ENCODE measurements at places on chromosomes 13 and 19.

- DNase-seq, result no peak
These were observed 45.8 kb upstream of the GPI start for GRCh38 chr19:34319230-34319585.

DNA sequence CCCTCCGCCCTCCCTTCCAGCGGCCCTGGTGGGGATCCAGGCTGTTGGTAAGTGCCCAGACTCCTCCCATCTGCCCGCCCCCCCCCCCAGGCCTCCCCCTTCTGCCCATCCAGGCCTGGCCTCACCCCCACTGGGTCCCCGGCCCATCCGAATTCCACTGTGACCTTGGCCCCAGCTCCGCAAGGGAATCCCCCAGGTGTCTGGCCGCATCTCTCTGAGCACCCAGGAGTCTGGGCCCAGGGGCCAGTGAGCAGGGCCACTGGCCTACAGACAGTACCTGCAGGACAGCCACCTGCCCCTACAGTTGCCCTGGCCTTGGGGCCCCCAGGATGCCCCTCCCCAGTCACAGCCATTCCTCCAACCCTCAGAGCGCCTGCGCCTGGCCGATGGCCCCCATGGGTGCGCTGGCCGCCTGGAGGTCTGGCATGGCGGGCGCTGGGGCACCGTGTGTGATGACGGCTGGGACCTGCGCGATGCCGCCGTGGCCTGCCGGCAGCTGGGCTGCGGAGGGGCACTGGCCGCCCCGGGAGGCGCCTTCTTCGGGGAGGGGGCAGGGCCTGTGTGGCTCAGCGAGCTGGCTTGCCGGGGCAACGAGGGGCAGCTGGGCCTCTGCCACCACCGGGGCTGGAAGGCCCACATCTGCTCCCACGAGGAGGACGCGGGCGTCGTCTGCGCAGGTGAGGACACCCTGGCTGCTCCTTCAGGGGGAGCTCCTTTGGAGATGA is 912 bp downstream of the SSC5D start:
- DNase-seq, result no peak

DNA sequence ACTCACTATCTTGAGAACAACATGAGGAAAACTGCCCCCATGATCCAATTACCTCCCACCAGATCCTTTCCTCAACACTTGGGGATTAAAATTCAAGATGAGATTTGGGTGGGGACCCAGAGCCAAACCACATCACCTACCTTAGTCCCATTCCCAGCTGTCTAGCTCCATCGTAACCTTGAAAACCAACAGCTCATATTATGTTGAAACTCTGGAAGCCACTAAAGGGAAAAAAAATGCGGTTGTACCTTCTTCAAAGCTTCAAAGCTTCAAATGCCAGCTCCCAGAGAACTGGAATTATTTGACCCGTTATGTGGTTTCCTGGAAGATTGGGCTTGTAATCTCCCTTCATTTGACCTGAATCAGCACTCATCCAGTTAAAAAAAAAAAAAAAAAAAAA is 223.1 kb upstream of the GPC6 start:
- DNase-seq, result no peak

GRCh38 chr19:23795462-23795861 is 36.8 kb upstream of the ZNF681 start:
- DNase-seq, result no peak

DNA sequence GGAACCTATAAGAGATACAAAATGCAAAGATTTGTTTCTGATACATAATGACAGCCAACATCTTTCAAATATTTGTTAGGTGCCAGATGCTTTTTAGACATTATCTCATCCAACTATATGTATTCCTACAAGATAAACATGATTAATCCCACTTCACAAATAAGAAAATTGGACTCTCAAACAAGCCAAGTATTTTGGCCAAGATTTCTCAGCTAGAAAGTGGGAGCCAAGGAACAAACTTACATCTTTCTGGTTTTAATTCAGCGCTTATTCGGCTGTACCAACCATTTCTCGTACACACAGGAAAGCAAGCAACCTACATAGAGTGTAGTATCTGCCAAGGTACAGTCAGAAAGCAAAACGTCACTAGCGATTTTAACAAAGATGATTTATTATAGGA is 85.7 kb upstream of the SERP2 start:
- no peak for DNase-seq

DNA sequence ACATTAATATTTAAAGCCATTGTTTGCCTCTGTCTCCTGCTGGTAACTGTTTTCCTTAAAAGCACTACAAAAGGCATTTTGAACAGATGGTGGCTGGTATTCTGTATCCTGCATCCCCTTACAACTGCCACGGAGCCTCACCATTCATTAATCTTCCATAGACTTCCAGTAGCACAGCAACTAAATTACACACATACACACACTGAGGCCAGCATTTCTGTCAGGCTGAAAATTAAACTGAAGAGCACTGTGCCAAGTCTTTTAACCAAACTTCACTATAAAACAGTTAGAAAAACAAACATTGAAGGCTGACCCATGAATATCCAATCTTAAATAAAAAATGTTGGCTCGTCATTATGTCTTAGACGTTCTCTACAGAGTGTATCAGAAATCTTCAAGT is 697.8 kb downstream of the DACH1 start:
- no peak for DNase-seq

DNA sequence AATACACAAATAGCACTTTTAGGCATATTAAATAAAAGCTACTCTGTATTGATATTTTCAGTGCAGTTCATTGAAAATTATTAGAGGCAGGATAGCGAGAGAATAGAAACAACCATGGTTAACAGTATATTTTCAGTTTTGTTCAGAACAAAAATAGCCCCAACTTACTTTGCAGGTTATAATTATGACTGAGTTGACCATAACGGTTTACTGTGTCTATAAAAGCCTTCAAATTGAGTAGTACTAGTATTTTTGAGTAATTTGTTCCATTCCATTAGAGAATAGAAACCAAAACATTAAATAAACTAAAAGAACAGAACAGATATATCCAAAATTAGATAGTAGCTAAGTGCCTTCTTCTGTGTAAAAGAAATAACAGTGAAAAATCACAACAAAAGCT is 1108.4 kb upstream of the PCDH20 start:
- DNase-seq, result no peak

GRCh38 chr19:47225746-47226425 is 5.1 kb downstream of the BBC3 start:
- DNase-seq, result no peak

GRCh38 chr19:45568732-45569131 is 15.9 kb downstream of the OPA3 start:
- DNase-seq, result no peak

- no peak for DNase-seq
These were observed 70.3 kb downstream of the FNDC3A start for GRCh38 chr13:49046002-49046401.

DNA sequence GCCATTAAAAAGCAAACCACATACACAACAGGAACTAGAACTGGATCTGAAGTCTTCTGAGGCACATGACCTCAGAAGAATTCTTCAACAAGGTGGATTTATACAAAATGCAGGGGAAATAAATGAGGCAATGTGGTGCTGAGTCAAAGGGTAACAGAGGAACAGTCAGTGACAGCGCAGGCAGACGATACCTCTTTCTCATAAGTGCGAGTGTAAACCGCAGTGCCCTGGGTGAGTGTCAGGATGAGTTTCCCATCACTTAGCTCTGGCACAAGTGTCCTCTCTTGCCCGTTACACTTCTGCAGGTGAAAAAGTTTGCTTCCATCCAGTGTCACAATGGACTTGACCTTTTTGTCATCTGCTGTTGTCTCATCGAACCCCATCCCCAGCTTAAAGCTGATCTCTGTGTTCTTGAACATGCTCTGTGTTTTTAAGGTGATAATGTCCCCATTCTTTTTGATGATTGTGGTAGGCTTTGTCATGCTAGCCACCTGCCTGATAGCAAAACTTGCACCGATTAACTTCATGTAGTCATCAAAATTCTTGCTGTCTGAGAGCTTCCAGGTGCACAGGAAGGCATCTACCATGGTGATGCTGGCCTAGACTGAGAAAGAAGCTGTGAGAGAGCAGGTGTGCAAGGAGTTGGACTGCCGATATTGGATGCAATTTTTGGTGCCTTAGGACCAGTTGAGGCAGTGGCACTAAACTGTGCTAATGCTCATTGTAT is 97.3 kb downstream of the AKAP11 start:
- no peak for DNase-seq

DNA sequence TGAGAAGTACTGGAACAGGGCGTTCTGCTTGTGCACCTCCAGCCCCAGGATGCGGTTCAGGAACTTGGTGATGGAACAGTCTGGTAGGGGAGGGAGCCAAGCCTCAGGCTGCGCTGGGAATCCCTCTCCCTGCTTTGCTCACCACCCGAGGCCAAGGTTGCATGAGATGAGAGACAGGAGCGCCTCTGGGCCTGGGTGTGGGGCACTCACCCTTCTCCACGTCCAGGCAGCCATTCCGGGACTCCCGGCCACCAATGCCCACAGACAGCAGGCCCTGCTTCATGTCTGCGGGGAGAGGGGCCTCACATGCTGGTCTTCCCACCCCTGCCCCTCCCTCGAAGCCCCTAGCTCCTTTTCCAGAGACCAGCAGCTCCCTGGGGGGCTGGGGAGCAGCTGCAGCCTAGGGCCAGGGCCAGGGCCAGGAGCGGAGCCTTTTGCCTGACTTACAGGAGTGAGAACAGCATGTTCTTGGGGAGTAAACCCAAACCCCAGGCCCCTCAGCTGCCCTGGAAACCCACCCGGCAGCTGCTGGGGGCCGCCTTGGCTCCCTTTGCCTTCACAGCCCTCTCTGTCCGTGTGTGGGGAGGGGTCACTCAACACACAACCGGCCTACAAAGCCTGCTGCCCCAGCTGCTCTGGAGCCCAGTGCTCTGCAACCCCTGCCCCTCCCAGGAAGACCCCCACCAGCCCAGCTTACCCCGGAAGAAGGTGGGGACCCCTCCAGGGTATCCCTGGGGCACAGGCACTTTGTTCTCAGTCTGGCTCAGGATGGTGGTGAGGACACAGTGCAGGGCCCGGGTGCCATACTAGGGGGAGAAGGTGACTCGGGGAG is 7.2 kb downstream of the GPX4 start:
- DNase-seq, result no peak

Measured in SIG-M5 (cell line).